NCI-H2171 treated with DMSO at 0.1 percent for 48 hours (cell line): ENCODE measurements at places on chromosomes 12 and 14.

- no peak for DNase-seq
These were observed 99.1 kb upstream of the MAP1LC3B2 start for GRCh38 chr12:116459916-116460663.

- DNase-seq = no peak
These were observed 87.5 kb downstream of the PLXNC1 start for GRCh38 chr12:94235848-94236247.

DNA sequence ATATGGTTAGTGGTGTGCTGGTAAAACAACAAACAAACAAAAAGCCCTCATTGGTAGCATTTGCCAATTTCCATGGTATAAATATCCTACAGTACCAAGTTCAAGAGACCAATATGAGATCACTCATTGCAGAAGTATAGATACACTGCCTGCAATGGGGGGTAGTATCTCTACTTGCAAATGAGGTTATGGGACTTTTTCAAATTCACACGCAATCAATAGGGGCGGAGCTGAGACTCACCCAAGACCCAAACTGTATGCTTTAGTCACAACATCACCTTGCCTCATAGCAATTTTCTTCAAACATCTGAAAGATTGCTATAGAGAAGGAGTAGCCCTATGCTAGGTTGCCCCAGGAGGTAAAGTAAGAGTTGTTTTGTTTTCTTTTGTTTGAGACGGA, 93.7 kb downstream of the VCPKMT start:
- no peak for DNase-seq

DNA sequence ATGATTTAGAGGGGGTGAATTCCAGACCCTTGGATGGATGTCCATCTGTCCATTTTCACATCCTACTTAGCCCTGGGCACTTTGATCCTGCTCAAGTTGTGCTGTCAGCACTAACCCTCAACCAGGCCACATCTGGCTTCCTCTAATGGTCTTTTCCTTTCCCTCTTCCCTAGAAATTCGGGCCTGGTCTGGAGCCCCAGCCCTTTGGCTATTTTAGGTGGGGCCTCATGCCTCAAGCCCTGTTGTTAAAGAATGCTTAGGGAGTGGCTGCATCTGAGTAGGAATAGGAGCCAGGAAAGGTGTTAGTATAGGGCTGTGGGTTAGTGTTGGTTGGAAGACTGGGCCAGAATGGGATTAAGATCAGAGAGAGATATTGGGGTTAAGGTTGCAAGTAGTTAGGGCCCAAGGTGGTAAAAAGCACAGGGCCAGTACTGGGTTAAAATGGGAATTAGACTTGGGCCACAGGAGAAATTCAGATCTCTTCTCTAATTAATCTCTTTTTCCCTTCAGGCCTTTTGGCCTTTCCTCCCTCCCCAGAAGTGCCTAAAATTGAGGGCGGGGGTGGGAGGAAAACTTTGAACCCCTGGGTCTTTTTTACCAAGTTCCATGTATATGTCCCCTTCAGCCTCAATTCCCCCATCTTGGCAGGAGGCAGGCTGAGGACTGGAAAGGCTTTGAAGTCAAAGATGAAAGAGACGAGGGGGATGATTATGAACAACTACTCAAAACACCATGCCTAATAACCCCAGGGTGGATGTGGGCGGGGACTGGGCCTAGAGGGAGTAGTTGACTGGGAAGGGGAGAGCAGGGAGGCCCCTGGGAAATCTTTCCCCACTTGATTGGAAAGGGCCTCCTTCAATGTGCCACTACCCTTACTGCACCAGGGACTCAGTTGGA, 4.0 kb upstream of the ZNF385A start:
- DNase-seq = no peak

- DNase-seq = peak; percentile 30
These were observed 36.3 kb upstream of the PNMA1 start for GRCh38 chr14:73750531-73750901.

DNA sequence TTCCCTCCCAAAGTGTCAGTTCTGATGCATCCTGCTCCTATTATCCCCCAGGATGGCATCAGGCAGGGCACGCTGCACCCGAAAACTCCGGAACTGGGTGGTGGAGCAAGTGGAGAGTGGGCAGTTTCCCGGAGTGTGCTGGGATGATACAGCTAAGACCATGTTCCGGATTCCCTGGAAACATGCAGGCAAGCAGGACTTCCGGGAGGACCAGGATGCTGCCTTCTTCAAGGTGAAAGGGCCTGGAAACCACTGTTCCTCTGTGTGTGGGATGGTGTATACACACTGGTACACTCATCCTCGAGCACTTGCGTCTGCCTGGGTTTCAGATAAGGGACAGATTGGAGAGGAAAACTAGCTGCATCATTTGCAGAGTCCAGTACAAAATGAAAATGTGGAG, 1.0 kb downstream of the IRF9 start:
- no peak for DNase-seq
